ENCODE measurements at places on chromosomes 12 and 14. TPM values are rescaled to one million over a fixed set of nuclear protein-coding genes. Genes with fewer than 3 reads are reported as not detected.

The VRTN gene
- 104 TPM for total RNA-seq

DNA sequence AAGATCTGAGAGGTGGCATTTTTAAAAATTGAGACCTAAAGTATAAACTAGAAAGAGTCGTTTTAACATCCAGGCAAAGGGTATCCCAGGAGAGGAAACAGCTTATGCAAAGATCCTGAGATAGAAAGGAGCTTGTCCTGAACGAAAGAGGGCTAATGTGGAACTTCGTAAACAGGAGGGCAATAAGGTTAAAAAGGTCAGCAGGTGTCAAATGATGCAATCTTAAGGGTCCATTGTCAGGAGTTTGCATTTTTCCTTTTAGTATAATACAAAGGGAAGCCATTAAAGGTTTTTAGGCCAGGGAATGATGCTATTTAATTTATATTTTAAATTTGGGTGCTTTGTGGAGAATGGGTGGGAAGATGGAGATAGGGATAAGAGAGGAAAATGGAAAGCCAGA, 14.4 kb downstream of the FMNL3 start:
- H3K36me3 ChIP-seq = peaks cover 3% of the 10 kb centered on the region
- no peak for DNase-seq
- H3K4me1 ChIP-seq = peaks cover 9% of the 10 kb centered on the region
- H3K27me3 ChIP-seq = no peaks in the 10 kb centered on the region

DNA sequence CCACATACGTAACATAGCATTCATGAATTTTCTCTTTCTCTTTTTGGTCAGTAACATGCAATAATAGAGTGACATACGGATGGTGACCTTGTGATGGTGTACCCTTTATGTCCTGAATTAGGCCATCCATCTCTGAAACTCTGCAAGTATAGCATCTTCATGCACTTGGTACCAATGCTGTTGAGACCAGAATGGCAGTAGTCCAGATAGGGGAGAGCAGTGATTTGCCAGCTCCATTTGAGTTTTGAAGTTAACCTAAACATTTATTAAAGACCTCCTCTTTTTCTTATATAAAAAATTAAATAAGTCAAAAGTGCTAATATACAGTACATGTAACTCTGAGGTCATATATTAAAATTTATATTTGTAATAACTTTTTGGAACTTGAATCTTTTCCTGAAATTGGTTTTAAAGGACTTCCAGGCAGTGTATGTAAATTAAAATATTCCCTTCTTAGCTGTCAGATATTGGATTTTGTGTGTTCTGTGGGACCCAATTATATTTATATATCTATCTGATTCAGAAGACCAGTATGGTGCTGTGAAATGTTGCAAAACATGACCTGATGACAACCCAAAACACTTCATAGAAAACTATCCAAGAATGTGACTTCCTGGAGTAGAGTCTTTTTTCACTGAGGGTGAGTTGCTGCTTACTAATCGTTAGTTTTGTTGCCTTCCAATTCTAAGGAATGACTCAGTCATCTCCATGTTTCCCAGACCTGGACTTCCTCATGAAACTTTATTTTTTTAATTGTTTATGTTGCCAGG, 3.5 kb downstream of the ELK3 start:
- DNase-seq = no peak
- no peaks in the 10 kb centered on the region for H3K36me3 ChIP-seq
- no peaks in the 10 kb centered on the region for H3K27me3 ChIP-seq
- H3K4me1 ChIP-seq = no peaks in the 10 kb centered on the region

The NKX2-1 gene
- not detected for total RNA-seq

GRCh38 chr12:44876544-44877410, 662 bp upstream of the NELL2 start:
- no peak overlapping the region for H3K27ac ChIP-seq
- H3K36me3 ChIP-seq = peaks cover 3% of the 10 kb centered on the region

DNA sequence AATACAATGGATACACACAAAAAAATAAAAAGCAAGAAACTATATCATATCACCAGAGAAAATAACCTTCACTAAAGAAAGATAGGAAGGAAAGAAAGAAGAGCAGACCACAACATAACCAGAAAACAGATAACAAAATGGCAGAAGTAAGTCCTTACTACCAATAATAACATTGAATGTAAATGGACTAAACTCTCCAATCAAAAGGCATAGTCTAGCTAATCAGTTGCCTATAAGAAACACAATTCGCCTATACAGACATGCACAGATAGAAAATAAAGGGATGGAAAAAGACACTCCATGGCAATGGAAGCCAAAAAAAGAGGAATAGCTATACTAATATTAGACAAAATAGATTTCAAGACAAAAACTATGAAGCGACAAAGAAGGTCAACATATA, 8.9 kb upstream of the TAS2R30 start:
- DNase-seq = no peak
- H3K27ac ChIP-seq = no peak overlapping the region
- no peaks in the 10 kb centered on the region for H3K27me3 ChIP-seq
- peaks cover 6% of the 10 kb centered on the region for H3K4me1 ChIP-seq
- peaks cover 46% of the 10 kb centered on the region for H3K36me3 ChIP-seq
- H3K4me3 ChIP-seq = no peak overlapping the region

GRCh38 chr12:62761658-62762057, 173.3 kb downstream of the PPM1H start:
- no peak overlapping the region for H3K4me3 ChIP-seq
- DNase-seq = no peak
- H3K4me1 ChIP-seq = no peaks in the 10 kb centered on the region
- peaks cover 25% of the 10 kb centered on the region for H3K36me3 ChIP-seq
- H3K27ac ChIP-seq = no peak overlapping the region
- H3K27me3 ChIP-seq = no peaks in the 10 kb centered on the region

The FAM161B gene
- 0.79 TPM for total RNA-seq

The CLEC4C gene
- total RNA-seq = 0.26 TPM

- H3K27ac ChIP-seq = no peak overlapping the region
- no peak for DNase-seq
- H3K4me3 ChIP-seq = no peak overlapping the region
- no peaks in the 10 kb centered on the region for H3K27me3 ChIP-seq
- no peaks in the 10 kb centered on the region for H3K4me1 ChIP-seq
Measured at GRCh38 chr12:117105902-117106301, 6.7 kb upstream of the TESC start.

The ART4 gene
- not detected for total RNA-seq

DNA sequence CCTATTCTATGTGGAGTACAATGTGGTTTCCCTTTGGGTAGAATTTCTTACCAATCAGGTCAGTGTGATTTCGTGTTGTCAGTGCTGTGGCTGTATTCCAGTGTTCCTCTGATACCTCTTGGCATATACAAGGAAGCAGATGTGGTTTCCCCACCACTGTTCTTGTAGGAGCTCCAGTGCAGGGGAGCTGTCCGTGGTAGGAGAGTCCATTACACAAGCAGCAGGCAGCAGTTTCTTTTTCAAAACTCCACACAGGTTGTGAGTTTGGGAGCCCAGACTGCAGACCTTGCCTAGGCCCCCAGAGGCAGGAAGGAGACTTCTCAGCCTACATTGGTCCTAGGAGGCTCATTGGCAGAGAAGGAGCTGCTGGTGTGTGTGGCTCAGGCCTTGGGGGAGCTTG, 452.8 kb downstream of the AACS start:
- no peak overlapping the region for H3K27ac ChIP-seq
- peaks cover 4% of the 10 kb centered on the region for H3K36me3 ChIP-seq
- H3K27me3 ChIP-seq = no peaks in the 10 kb centered on the region
- peak; percentile 76 for DNase-seq

DNA sequence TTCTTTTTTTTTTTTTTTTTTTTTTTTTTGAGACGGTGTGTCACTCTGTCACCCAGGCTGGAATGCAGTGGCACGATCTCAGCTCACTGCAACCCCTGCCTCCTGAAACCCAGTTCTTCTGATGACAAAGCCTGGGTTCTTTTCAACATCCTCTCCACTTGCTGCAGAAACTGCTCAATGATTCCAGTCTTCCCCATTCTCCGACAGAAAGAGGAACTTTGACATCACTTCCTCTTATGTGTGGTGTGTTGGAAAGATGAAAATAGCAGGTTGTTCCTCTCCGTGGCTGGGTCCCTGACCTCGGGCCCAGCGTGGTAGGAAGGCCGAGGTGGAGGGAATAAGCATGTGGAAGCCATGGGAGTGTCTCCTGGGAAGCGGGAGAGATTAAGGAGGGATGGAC, 198.4 kb downstream of the PHETA1 start:
- H3K4me1 ChIP-seq = no peaks in the 10 kb centered on the region
- H3K27ac ChIP-seq = no peak overlapping the region
- no peaks in the 10 kb centered on the region for H3K27me3 ChIP-seq

All from H9 (cell line).